Activated CD4-positive, alpha-beta T cell treated with anti-CD3 and anti-CD28 coated beads, Interleukin-2, amount 50 U/mL, for 48 hours (primary cell): ENCODE measurements at places on chromosomes 16 and 17.

DNA sequence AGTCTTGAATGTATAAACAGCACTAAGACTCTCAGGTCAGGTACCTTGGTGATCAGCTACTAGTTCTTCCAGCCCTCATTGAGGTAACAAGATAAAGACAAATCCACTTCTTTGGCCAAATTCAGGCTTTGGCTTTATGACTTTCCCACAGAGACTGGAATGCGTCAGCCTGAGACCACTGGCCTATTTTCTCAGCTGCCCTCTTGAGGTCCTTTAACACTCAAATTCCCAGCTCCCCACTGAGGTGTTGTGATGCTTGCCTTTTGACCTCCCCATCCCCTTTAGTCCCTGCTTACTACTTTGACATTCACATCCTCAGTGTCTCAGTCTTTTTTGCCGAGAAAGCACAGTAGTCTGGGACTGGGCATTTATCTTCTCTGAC lies 10.6 kb downstream of the TNFAIP1 start:
- DNase-seq: no peak

DNA sequence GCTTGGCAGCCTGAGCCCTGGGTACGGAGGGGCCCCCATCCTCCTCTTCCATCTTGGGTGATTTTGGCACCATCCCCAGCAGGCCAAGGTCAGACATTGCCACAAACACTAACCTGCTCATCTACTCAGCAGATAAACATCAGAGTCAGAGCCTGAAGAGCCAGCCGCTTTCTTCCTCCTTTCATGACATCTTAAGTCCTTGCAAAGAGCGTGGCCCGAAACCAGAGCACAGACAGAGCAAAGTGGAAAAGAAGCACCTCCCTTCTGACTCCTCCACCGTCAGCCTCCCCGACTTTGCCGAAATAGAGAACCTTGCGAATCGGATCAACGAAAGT lies 60.4 kb upstream of the RPH3AL start:
- peak; percentile 50 for DNase-seq

GRCh38 chr17:63153488-63153887 lies 187.5 kb downstream of the TANC2 start:
- DNase-seq: no peak

- no peak for DNase-seq
Observed at GRCh38 chr17:75417054-75417580, 11.6 kb upstream of the GRB2 start.

DNA sequence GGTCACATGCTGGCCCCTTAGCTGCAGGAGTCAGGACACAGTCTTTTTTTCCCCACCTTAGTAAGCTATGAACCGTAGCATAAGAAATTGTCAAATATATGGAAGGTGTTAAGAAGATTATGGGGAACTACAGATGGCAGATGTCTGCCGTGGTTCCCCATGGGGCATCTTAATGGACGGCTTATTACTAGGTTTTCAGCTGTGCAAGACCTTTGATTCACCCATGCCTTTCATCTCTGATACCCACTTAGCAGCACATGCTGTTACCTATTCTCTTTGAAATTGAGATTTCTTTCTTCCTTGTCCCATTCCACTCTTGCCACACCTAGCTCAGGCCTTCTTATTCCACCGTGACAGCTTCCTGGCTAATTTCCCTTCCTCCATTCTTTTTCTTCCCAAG lies 70.7 kb downstream of the RPTOR start:
- no peak for DNase-seq

DNA sequence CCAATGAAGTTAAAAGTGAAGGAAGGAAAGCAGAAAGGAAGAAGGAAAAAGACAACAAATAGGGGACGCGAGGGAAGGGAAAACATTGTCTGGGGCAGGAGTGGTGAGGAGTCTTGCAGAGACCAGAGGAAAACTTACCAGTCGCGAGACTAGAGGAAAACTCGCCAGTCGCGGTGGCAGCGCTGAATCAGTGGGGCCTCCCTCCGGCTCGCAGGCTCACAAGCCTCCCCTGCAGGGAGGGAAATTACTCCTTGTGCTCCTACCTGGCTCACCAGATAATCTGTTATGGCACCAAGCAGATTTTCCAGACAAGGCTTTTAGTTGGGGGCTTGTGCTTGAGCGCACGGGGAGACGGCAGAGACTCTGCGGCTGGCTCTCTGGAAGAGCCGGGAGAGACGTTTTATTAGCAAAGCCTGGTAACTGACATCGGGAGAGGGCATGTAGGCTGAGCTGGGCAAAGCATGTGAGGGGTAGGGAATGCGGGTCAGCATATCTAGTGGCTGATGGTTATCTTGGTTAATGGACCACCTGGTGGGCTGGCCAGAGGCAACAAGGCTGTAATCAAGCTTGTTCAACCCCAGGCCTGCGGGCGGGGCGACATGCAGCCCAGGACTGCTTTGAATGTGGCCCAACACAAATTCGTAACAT lies 37.1 kb downstream of the LCMT1 start:
- no peak for DNase-seq

- DNase-seq: no peak
Observed at GRCh38 chr17:62712171-62712581, 84.7 kb downstream of the MRC2 start.

GRCh38 chr17:50977487-50978159 lies 111.5 kb upstream of the TOB1 start:
- DNase-seq: no peak
